Fibroblast of lung (primary cell): ENCODE measurements at places on chromosomes 7 and 10. TPM values are rescaled to one million over a fixed set of nuclear protein-coding genes. Genes with fewer than 3 reads are reported as not detected.

Gene LIPJ
- total RNA-seq = under 0.01 and 0.26 TPM in 2 replicates

Gene MMP21
- 0.17 and 0.26 TPM in 2 replicates for total RNA-seq

Gene RARRES2
- total RNA-seq = 65.6 and 174 TPM in 2 replicates

Gene LRRC72
- not detected in 2 replicates for total RNA-seq

Gene TCF7L2
- total RNA-seq = 4.1 and 5.0 TPM in 2 replicates

Gene GNGT1
- total RNA-seq = not detected in 2 replicates

Gene PPP1R9A
- total RNA-seq = 3.1 and 3.3 TPM in 2 replicates

Gene ZEB1
- total RNA-seq = 172 and 221 TPM in 2 replicates

Gene ATRNL1
- total RNA-seq = 0.33 and 1.0 TPM in 2 replicates

Gene FANK1
- 0.83 and 2.6 TPM in 2 replicates for total RNA-seq
